ENCODE measurements at places on chromosomes 13 and 19.
A peak's percentile ranks its signal among the peaks of the same experiment; 100 is the strongest.

- DNase-seq: no peak
Observed at GRCh38 chr13:94305934-94306333, 173.5 kb downstream of the DCT start.

DNA sequence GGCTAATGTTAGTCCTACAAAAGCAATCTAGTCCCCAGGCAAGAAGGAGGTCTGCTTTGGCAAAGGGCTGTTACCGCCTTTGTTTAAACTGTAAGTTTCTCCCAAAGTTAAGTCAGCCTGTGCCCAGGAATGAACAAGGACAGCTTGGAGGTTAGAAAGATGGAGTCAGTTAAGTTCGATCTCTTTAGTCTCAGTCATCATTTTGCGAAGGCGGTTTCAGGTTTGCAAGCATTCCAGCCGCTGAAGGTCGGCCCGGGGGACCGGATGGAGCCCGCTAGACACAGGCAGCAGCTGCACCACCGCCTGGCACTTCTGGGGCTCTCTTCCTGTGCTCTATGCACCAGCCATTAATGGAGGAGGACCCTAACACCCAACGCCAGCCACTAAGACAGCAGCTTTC lies 91.3 kb downstream of the STK24 start:
- no peak for DNase-seq

DNA sequence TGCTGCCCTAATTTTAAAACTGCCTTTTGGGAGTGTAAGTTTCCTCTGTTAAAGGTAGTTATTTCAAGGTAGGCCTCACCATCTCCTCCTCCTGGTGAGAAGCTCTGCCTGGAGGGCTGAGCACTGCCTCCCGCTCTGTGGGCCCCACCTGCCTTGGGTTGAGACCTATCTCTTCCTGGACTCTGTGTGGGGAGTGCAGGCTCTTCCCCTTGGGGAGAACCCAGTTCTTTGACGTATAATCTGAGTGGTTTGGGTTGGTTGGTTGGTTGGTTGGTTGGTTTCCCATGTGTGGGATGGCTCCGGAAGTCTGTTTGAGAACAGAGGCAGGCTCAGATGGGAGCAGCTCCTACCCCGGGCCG lies 39.1 kb downstream of the ACTN4 start:
- no peak for DNase-seq

GRCh38 chr13:50227361-50227760 lies 212.1 kb downstream of the KCNRG start:
- DNase-seq: no peak

GRCh38 chr19:10718205-10719196 lies 622 bp downstream of the DNM2 start:
- DNase-seq: peak; percentile 46

GRCh38 chr19:49430678-49431329 lies 5.6 kb downstream of the GFY start:
- no peak for DNase-seq

DNA sequence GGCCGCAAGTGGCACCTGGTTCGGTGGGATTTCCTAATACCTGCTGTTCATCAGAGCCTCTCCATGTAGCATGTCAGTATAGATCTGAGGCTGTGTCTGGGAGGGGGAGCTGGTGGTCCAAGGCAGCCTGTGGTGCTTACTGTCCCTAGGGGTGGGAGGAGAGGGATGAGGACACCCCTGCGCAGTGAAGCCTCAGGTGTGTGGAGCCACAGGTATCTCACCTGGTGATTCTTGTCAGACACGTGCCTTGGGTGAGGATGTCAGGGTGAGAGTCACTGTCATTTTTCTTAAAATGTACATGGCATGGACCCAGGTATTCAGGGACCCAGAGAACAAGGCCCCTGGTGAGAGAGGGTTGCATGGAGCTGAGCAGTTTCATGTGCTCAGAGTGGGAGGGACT lies 11.7 kb downstream of the CEACAM4 start:
- no peak for DNase-seq

DNA sequence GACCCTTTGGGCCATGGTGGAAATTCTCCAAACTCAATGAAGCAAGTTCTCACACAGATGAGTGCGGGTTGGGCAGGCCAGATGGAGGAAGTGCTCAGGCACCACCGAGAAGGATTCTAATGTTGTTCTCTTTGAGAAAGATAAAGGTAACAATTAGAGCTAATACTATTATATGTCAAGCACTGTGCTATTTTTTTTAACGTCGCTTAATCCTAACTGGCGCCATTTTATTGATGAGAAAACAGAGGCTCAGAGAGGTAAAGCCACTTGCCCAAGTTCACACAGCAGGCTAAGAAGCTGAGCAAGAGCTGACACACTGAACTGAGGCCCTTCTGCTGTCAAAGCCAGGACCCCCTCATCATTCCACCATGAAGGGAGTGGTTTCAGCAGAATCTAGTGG lies 1.0 kb downstream of the FBL start:
- DNase-seq: no peak

DNA sequence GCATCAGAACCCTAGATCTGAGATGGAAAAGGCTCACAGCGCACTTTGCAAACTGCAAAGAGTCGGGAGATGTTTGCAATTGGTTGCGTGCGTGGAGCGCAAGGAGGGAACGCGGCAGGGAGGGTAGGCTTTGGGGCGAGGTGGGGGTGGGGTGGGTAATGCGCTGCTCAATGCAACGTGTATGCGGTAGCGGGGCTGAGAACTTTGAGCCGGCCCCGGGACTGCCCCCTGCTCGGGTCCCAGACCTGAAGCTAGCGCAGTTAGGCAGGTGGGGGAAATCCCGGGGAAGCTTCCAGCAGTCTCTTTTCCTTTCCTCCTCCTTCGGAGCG lies 971 bp downstream of the FOSB start:
- DNase-seq: peak; percentile 61

- no peak for DNase-seq
Observed at GRCh38 chr13:97072297-97072696, 78.0 kb upstream of the OXGR1 start.

DNA sequence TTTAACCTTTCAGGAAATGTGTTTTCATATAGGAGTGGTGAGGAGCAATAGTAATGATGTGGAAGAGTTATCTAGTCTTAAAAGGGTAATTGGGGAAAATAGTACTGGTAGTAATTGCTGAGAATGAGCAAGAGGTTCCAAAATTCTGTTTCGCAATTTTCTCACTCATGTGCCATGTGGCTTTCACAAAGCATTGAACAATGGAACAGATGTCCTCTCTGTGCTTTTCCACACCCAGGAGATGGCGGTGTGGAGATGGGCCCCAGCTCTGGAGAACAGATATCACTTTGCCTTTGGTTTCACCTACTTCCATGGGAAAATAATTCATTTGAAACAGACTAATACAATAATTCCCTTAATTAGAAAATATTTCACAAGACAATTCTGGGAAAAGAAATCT lies 170.0 kb upstream of the SLC10A2 start:
- no peak for DNase-seq

DNA sequence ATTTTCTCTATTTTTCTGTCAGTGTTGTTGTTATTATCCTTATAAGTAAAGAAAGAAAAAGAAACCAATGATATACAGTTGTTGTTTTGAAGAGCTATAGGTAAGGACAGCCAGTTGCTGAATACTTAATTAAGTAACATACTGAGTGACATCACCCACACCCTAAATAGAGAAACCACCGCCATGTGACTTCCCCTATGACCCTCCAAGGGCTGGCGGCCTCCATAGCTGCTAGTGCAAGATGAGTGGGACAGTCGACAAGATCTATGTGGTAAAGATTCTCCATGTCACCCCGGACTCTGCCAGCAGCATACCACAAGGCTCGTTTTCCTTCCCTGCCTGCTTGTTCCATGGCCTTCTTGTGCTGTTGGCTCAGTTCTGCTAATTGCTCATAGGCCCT lies 221.1 kb downstream of the DNAJC15 start:
- no peak for DNase-seq

DNA sequence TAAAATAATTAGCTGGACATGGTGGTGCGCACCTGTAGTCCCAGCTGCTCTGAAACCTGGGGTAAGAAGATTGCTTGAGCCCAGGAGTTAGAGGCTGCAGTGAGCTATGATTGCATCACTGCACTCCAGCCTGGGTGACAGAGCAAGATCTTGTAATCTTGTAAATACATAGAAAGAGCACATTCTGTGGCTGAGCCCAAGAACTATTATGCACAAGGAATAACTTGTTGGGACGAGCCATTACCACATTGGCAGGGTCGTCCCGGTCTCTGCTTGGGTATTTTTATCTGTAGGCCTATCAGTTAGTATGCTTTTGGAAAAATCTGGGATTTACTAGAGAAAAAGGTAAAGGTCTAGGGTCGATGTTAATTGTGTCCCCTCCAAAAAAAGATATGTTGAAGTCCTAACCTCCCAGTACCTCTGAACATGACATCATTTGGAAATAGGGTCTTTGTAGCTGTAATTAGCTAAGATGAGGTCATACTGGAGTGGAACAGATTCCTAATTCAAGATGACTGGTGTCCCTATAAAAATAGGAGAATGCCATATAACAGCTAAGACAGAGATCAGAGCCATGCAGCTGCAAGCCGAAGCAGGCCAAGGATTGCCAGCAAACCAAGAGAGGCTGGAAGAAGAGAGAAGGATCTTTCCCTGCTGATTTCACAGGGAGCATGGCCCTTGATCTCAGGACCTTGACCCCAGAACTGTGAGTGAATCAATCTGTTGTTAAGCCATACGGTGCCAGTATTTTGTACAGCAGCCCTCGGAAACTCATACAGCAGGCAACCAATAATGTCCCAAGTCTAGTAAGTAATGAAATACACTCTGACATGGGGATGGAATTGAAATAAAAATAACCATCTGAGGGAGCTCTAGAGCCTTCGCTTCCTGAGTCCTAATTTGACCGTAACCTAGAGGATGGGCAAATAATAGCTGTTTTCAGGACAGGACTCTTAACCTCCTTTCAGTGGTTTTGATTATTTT lies 77.0 kb downstream of the TM9SF2 start:
- DNase-seq: no peak

DNA sequence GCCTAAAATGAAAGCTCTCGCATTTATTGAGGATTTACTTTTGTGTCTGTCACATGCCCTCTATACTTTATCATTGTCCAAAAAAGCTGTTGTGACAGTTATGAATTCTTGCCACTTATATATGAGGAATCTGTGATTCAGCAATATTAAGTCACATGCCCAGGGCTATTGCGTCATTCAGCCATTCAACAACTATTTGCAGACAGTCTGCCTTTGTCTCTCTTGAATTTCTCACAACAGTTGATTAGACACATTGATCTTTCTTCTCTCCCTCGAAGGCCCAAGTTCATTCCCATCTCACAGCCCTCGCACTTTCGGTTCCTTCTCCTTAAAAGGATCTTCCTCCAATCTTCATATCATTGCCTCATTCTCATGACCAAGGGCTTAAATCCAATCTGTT lies 342.6 kb downstream of the MZT1 start:
- DNase-seq: no peak

- no peak for DNase-seq
Observed at GRCh38 chr19:50649433-50650391, at the start of gene C19orf81. Gene C19orf81, plus strand, starts transcription at chr19:50649445. Its CDS starts 0 bp downstream, at chr19:50649445.

GRCh38 chr19:10352764-10353671 lies 13.6 kb upstream of the ICAM3 start:
- no peak for DNase-seq

- DNase-seq: peak; percentile 25
Observed at GRCh38 chr13:109787135-109787954, 962 bp upstream of the IRS2 start.

DNA sequence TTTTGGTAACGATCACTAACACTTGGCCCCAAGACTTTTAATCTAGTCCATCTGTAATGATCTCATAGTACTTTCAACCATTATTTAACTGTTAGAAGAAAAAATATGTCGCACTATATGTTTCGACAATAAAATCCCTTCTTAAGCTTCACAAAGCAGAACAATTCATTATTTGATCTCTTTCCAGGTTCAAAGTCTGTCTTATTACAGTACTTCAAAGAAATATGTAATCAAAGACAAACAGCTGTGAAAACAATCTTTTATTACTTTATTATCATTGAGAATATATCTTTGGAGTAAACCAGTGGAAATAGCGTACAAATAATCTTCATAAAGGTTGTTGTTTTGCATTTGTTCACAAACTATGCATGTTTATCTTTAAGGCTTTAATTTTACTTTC lies 93.5 kb downstream of the DACH1 start:
- DNase-seq: no peak

- DNase-seq: no peak
Observed at GRCh38 chr19:42279155-42279901, 10.3 kb downstream of the CIC start.

DNA sequence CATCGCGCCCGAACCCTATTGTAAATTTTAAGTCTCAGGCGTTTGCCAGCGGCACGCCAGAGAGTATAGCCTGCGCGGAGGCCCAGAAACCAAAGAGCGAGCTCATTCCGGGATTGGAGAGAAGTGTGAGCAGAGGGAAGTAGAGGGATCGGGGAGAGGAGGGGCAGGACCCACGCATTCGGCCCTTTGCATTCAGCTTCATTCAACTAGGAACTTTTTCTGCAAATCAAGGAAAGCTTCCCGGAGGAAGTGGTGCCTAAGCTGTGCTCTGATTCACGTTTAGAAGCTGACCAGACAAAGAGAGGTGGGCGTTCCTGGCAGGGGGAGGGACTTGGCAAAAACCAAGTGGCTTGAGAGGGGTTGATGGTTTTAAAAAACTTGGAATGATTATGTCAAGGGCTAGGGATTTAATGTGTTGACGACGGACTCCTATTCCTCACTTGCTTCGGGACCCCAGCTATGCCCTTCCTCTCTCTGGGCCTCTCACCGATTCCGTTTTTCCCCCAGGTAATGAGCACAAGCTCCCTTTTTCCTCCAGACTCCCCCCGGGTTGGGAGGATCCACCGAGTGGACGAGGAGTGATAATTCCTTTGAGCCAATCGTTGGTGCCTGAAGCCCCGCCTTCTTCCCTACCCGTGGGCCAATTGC lies 811 bp upstream of the PRMT1 start:
- peak; percentile 51 for DNase-seq

DNA sequence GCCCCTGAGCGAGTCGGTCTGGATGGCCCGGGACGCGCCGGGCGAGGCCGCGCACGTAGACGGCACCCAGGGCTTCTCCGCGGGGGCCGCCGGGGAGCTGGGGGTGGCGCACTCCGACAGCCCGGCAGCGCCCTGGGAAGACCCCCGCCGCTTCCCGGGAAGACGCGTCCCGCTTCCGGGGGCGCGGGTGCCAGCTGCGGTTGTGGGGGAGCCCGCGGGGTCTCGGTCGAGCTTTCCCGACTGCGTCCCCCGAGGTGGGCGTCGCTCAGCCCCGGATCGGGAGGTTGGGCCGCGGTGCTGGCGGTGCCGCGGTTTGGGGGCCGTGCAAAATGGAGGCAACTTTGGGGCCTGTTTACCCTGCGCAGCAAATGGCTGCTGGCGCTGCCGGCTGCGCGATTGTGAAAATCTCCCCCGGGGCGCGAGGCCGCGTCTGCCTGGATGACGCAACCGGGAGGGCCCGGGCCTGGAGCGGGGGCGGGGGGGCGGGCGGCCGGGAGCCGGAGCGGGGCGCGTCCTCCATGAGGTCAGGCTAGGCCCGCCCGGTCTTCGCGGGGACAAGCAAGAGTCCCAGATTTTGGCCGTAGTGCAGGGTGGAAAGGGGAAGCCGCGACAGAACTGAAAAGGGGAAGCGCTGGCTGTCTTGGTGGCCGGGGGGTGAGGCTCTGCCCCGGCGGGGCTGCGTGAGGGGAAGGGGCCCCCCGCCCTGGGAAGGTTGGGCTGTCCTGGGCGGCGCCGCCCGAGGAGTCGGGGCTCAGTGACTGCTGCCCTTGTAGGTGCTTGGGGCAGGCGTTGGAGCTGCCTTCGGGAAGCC lies 11.3 kb downstream of the PEAK3 start:
- peak; percentile 45 for DNase-seq

All from activated CD4-positive, CD25-positive, alpha-beta regulatory T cell (primary cell).